ENCODE measurements at places on chromosomes 13 and 19. TPM values are rescaled to one million over a fixed set of nuclear protein-coding genes. Genes with fewer than 3 reads are reported as not detected.

GRCh38 chr13:50437252-50437651 lies 406.2 kb downstream of the DLEU7 start:
- DNase-seq: no peak

COMP gene
- total RNA-seq: 72.2 TPM

DNA sequence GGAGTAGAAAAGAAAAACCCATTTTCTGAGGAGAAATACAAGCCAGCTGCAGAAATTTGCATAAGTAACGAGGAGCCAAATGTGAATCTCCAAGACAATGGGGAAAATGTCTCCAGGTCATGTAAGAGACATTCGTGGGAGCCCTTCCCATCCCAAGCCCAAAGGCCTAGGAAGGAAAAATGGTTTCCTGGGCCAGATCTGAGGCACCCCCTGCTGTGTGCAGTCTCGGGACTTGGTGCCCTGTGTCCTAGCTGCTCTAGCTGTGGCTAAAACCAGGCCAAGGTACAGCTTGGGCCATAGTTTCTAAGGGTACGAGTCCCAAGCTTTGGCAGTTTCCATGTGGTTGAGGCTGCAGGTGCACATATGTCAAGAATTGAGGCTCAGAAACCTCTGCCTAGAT lies 444.9 kb downstream of the PCDH20 start:
- DNase-seq: no peak

ZNF296 gene
- total RNA-seq: 0.48 TPM
